Stimulated activated CD4-positive, alpha-beta T cell treated with anti-CD3 and anti-CD28 coated beads, Interleukin-15, amount 100 ng/mL, for 1 hour (primary cell): ENCODE measurements at places on chromosomes 3 and 15.

DNA sequence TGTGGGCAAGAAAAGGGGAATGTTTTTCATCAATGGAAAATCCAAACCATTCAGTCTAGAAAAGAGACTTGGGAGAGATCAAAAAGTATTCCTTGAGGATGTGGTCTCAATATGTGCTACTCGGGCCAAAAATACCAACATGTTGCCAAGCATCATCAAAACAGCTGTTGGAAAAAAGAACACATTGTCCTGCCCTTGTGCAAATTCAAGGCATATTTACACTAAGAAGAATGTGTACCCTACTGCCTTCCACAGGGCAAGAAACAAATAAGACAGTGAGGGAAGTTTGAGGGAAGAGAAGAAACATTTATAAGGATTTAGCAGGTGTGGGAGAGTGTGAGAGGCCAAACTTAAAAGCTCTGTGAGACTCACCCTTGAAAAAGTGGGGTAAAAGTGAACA lies 252.1 kb downstream of the NTRK3 start:
- DNase-seq: no peak

DNA sequence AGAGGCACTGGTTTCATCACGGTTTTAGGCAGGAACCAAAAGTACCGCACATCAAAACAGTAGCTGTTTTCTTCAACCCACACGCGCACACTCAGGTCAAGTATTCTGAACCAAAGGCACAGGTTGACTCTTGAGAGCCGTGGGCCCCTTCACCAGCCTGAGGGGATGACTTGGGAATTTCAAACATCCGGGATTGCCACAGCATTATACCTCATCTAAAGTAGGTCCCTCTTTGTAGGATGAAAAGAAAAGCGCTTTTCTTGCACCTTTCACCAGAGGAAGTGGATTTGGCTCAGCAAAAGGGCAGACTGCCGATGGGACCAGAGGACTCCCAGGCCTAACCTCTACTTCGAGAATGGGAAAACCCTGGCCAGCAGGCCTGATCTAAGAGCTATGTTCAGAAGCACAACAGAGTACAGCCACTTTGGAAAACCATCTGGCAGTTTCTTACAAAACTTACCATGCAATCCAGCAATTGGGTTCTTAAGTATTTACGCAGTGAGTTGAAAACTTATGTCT lies 88.2 kb upstream of the PROK2 start:
- no peak for DNase-seq

DNA sequence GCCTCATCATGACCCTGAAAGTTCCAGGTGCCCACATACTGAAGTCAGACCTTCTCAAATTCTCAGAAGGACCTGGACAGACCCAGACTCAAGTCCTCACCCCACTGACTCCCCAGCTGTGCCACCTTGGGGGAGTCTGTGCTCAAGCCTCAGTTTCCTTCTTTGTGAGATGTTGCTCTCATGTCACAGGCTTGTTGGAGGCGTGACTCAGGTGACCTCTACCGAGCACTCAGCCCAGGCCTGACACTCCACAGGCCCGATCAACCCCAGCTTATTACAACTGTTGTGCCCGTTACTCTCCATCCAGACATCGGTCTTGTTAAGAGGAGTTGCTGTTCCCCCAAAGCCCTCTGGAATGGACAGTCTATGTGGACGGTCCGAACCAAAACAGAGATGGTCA lies 276.1 kb upstream of the LYSMD4 start:
- DNase-seq: no peak

- no peak for DNase-seq
Measured at GRCh38 chr3:120497818-120498217, 47.0 kb upstream of the FSTL1 start.

- DNase-seq: no peak
Measured at GRCh38 chr15:67307889-67308597, 53.5 kb downstream of the IQCH start.

DNA sequence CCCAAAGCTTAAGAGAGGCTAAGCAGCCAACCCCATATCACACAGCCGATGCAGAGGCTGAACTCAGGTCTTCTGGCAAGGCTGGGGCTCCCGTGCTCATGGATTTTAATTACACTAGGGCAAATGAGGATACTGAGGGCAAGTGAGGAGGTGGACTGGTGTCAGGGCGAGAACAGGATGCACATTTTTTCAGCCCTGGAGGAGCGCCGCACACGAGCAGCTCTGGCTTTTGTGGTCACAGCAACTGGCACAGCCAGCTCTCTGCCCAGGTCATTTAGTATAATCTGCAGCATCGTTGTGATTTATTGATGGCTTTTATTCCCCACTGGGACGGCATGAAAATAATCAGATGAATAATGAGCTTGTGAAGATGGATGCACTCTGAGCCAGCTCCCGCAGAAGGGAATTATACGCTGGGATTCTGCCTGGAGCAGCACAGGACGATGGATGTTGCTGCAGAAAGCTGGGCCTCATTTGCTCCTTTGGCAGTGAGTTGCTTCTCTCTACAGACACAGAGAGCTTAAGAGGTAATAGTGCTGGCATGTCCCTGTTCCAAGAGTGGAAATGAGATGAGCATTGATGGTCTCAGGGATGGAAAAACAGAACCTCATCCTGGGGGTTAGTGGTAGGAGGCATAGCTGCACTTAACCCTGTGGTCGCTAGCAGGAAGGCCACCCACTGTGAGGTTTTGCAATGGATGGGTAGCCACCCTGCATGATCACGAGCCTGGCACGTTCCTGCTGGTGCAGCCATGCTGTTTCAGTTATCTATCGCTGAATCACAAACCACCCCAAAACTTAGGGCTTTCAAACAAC lies 135.4 kb downstream of the UACA start:
- no peak for DNase-seq

- DNase-seq: no peak
Measured at GRCh38 chr3:172224560-172225214, 185.3 kb downstream of the FNDC3B start.

GRCh38 chr3:38059148-38059547 lies 20.1 kb downstream of the DLEC1 start:
- no peak for DNase-seq

DNA sequence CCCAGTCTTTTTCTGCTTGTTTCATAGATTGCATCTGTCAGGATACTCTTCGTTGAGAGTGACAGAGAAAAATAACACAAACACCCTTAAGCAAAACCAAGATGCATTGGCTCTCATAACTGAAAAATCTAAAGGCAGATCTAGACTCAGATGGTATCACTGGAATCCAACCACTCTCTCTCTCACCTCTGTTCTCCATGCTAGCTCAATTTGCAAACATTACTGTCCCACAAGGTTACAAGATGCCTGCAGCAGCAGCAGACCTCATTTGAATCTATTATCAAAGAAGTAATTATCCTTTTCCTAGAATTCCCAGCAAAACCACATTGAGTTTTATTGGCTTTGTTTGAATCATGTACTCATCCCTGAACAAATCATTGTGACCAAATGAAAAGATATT lies 19.1 kb upstream of the PCOLCE2 start:
- no peak for DNase-seq

- DNase-seq: no peak
Measured at GRCh38 chr3:105388176-105388575, 21.5 kb downstream of the ALCAM start.
